Mesendoderm (in vitro differentiated cells): ENCODE measurements at places on chromosomes 7 and 10.

GRCh38 chr10:124281666-124282065, 137.1 kb downstream of the OAT start:
- no peak for DNase-seq

DNA sequence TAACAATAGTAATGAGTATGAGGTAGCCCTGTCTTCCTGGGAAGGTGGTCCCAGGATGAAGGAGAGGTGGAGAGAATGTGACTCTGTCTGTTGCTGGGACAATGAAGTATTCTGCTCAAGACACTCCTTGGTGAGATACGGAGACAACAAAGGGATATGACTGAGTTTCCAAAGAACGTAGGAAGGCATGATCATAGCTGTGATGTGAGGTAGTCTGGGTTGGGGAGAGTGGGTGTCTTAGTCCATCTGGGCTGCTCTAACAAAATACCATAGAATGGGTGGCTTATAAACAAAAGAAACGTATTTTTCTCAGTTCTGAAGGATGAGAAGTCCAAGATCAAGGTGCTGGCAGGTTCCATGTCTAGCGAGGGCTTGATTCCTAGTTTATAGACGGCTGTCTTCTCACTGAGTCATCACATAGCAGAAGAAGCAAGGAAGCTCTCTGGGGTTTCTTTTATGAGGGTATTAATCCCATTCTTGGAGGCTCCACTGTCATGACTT, 84.9 kb upstream of the RHOBTB1 start:
- DNase-seq = peak; percentile 77

GRCh38 chr7:98493030-98493778, 92.3 kb upstream of the BAIAP2L1 start:
- DNase-seq = no peak

GRCh38 chr10:103238506-103239252, 7.0 kb upstream of the RPEL1 start:
- DNase-seq = peak; percentile 91

DNA sequence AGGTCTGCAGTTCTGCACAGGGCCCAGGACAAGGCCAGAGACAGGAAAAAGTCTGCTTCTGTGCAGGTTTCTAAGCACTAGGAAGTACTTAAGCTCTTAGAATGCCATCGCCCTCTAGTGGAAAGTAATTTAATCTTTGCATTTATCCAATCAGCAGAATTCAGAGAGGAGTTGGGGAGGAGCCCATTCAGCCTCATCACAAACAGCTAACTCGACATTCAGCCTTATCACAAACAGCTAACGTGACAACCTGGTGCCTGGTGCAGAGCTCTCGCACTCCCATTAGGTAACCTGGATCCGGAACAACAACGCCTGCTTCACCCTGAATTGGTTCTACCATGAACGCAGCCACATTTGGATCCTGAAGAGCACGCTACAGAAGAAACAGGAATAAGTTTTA, 15.2 kb downstream of the OAT start:
- peak; percentile 98 for DNase-seq

GRCh38 chr10:49395741-49396665, at the start of gene DRGX:
Gene DRGX, minus strand, starts transcription at chr10:49396089. Its CDS starts 649 bp downstream, at chr10:49395440.
- DNase-seq = peak; percentile 40

DNA sequence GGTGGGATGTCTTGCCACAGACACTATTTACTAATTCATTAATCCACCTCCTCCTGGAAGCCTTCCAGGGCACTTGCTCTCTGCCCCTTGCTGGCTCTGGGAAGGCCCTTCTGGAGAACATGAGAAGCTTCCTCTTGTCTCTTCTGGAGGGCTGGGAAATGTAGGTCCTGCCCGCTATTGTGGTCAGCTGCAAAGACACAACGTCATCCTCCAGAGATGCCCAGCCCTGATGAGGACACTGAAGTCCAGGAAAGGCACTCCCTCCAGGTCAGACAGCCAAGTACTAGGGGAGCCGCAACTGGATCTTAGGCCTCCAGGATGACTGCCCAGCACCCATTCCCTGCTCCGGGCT, 9.6 kb upstream of the TACR2 start:
- DNase-seq = no peak

DNA sequence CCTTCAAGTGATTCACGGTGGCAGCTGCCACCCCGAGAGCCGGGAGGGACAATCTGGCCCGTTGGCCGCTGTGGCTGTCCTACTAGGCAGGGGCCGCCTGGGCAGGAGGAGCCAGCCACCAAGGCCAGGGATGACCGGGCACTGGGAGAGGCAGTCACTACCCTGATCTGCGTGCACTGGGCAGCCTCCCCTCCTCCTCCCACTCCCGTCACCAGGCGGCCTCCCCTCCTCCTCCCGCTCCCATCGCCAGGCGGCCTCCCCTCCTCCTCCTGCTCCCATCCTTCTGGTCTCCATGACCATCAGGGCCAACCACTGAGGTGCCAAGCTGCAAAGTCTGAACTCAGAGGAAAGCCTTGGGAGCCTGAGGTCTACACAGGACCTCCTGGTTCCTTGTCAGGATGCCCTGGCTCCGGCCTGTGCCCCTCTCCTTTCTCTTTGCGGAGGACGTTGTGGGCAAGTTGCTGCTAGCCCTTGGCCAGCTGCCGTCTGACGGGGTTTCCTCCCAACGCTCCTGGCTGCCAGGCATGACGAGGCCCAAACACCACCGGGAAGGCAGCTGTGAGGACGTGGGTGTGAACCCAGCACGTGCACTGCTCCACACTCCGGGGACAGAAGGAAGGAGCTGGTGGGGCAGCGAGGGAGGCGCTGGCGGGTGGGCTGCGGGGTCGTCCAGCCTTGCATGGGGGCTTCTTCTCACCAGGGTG, 131.1 kb downstream of the WDR37 start:
- no peak for DNase-seq

DNA sequence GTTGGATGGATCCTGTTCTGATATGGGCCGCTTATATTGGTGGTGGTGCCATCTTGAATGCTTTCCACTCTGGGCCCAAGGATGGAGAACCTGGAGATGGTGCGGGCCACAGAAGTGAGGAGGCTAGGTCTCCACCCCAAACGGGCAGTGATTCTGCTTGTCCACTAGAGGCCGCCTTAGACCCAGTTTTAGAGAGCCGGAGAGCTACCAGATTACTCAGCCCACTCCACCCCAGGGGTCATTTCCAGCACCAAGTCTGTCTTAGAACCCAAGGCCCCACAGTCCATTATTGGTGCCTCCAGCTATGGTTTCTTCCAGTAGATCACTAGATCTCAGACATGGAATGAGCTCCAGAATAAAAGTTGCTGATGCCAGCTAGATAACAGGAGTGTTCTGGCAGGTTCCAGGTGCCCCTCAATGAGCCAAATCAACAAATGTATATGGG, 11.8 kb upstream of the CAMK2G start:
- peak; percentile 88 for DNase-seq

DNA sequence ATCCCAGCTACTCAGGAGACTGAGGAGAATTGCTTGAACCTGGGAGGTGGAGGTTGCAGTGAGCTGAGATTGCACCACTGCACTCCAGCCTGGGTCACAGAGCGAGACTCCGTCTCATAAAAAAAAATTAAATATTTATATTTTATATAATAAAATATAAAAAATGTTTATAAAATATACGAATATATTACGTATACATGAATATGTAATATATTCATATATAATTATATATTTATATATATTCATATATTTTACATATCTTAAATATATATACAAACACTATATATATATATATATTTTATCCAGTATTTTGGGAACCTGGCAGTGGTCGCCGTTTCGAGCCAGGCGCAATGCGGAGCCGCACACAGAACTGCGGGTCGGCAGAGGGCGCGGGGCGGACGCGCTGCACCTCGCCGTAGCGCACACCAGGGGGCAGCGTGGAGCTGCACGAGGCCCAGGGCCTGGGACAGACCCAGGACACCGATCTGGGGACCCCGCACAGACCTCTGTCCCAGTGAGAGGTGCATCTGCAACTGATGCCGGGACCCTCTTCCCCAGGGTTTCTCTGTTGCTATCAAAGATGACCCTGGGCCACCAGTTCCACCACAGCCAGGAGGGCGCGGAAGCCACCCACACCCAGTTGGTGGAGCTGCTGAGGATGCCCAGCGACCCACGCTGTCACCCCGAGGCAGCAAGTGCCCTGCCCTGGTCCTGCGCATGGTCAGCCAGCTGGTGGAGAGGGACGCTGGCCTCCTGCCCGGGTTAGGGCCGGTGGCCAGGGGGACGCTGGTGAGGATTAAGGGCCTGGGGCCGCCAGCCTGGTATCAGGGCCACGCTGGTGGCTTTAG, 22.7 kb downstream of the AP5Z1 start:
- peak; percentile 67 for DNase-seq

DNA sequence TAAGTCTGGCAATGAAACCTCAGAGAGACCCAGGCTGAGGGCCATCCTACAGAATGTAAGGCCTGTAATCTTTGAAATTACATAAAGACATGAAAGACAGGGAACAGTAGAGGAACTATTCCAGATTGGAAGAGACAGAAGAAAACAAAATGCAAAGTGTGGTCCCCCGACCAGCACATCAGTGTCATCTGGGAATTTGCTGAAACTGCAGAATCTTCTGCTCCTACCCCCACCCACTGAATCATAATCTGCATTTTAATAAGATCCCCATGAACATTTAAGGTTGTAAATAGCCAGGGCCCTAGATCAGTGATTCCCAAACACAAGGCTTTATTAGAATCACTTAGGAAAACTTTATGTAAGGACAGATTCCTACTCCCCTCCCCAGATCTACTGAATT, 154.4 kb downstream of the NOC3L start:
- no peak for DNase-seq

DNA sequence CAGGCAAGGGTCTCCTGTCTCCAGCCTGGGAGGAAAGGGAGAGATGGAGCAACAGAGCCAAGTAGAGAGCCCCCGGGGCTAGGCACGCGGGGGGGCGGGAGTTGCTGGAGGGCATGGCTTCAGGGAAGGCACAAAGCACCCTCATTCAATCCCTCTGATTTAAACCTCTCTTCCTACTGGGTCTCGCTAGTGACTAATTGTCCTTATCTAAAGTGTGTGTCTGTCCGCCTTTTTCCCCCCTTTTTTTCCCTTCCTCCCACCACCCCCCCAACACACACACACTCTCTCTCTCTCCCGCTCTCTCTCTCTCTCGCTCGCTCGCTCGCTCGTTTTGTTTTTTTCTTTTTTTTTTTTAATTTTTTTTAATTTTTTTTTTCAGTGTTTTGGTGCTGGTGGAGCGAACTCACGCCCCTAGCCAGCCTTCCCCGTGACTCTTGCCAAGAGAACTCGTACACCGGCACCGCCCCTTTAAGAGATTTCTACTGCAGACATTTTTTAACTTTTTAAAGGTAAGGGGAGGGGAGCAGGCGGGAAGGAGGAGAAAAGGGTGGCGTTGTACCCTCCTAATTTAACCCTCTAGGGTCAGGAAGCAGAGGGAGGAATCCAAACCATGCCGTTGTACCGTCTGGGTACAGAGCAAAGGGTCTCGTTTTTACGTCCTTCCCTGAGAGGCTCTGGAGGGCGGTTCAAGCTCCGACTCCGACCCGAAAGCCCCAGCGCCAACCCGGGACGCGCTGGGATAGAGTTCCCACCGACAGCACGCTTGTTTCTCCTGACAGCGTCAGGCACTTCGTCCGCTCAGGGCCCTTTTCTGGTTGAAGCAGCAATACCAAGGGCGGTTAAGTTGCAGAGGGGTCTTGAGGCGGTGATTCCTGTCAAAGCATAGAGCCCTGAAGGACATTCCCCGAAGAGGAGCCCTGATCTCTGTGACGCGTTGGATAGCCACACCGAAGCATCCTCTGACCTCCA, at the start of gene HPSE2:
TSS of gene HPSE2 (minus strand) at position 195 of the 969 bp plus-strand sequence.
- peak; percentile 88 for DNase-seq

GRCh38 chr10:106680061-106680460, 484.4 kb downstream of the SORCS1 start:
- DNase-seq = no peak

GRCh38 chr7:114886241-114886640, 35.7 kb upstream of the MDFIC start:
- no peak for DNase-seq
